ENCODE measurements at places on chromosomes 1 and 21. TPM values are rescaled to one million over a fixed set of nuclear protein-coding genes. Genes with fewer than 3 reads are reported as not detected.
A peak's percentile ranks its signal among the peaks of the same experiment; 100 is the strongest.

DNA sequence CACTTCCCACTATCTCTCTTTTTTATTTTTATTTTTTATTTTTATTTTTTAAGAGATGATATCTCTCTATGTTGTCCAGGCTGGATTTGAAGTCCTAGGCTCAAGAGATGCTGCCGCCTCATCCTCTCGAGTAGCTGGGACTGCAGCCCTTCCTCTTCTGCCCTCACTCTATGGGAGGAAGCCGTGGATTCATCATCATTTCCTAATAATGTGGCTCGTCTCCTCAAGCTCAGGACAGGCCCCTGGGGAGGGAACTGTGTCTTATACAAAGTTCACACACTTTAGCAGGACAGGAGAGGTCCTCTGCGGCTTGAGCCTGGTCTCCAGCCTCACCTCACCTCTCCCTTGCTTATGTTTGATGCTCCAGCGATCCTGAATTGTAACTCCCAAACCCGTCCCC is 16.5 kb upstream of the IFFO2 start:
- no peak for DNase-seq

DNA sequence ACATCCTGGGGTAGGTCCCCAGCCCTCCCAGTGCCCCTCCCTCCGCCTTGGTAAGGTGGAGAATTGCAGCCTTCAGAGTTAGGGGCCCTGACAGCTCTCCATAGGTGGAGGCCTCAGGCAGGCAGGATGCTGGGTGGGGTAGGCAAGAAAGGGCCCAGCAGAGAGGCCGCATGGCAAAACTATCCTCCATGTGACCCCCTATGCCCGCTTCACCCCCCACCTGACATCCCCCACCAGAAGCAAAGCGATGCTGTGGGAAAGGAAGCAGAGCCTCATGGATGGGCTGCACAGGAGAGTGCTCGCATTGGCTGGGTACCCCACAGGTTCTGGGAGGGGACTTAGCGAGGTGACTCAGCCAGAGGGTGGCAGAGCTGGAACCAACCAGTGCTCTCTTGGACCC is 1.6 kb downstream of the S100A9 start:
- no peak for DNase-seq

The PPIAL4G gene
- total RNA-seq, result not detected

GRCh38 chr1:228452194-228453021 is 34.8 kb upstream of the RNF187 start:
- no peak for DNase-seq

- DNase-seq, result no peak
These were observed 82.7 kb upstream of the ESRRG start for GRCh38 chr1:216805953-216806352.

- DNase-seq, result no peak
These were observed 96.6 kb upstream of the B3GALT2 start for GRCh38 chr1:193283016-193283415.

The CYP4B1 gene
- not detected for total RNA-seq

GRCh38 chr1:145823565-145824498 is at the start of the genes POLR3C and RNF115:
Gene POLR3C (plus strand): TSS chr1:145824200. CDS start chr1:145825777, 1,577 bp downstream.
Gene RNF115 (minus strand): TSS chr1:145824095. CDS start chr1:145823873, 222 bp downstream.
- DNase-seq, result peak; percentile 88

GRCh38 chr1:160855181-160855981 is 7.3 kb downstream of the CD244 start:
- no peak for DNase-seq

DNA sequence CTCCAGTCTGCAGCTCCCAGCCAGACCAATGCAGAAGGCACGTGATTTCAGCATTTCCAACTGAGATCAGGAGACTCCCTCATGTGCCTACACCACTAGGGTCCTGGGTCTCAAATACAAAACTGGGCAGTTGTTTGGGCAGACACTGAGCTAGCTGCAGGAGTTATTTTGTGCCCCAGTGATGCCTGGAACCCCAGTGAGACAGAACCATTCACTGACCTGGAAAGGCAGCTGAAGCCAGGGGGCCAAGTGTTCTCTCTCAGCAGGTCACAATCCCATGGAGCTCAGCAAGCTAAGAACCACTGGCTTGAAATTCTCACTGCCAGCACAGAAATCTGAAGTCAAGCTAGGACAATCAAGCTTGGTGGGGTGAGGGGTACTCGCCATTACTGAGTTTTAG is 111.7 kb upstream of the TNFSF4 start:
- no peak for DNase-seq

The CDCA8 gene
- 31.8 TPM for total RNA-seq
